ENCODE measurements at places on chromosomes 5 and 9.
A peak's percentile ranks its signal among the peaks of the same experiment; 100 is the strongest.

- no peak for DNase-seq
Observed at GRCh38 chr5:9834871-9835770, 205.0 kb upstream of the TAS2R1 start.

DNA sequence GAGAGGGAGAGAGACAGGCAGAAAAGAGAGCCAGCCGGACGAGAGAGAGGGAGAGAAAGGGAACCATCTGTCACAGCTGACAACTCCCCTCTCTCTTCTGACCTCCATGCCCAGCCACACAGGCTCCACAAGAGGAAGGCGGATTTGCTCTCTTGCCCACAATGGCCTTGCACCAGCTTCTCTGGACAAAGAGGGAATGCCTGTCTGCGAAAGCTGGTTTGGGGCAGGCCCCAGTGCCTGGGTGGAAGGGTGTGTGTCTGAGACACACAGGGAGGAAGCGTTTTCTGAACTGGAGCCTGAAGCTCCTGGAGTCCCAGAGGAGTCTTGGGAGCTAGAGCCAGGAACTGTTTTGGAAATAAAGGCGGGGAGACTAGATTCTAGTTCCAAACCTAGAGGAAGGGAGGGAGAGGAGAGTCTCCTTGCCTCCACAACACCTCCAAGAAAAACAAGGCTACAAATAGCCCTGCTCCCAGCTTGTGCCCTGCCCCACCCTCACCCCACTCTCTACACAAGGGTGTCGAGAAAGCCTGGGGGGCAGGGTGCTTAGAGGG, 12.5 kb downstream of the C1QTNF2 start:
- no peak for DNase-seq

GRCh38 chr5:167587772-167588437, 703.5 kb upstream of the WWC1 start:
- no peak for DNase-seq

DNA sequence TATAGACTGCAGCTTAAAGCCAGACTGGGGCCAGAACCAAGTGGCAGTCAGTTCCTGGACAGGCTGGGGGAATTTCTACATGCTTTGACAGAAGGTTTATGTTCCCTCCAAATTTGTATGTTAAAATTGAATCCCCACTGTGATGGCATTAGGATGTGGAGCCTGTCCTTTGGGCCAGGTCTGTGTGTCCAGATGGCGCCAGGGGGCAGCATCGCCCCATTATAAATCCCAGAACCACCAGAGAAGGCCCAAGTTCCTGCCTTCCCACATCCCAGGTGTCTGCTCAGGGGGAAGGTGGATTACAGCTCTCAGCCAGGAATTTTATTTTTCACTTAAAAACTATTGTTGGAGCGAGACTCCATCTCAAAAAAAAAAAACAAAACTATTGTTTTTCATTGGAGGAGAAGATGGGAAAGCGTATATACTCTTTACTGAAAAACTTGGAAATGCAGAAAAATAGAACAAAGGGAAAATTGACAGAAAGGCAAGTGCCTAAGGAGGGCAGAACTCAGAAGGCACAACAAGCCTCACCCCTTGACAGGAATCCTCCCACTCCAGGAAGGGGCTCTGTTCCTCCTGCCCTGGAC, 5.0 kb downstream of the IL3 start:
- peak; percentile 60 for DNase-seq

GRCh38 chr9:96450613-96451528, 902 bp downstream of the HABP4 start:
- DNase-seq: peak; percentile 21

GRCh38 chr5:80185095-80185494, 70.8 kb downstream of the SERINC5 start:
- no peak for DNase-seq

GRCh38 chr5:138180183-138180782, 1.4 kb downstream of the KIF20A start:
- DNase-seq: no peak

DNA sequence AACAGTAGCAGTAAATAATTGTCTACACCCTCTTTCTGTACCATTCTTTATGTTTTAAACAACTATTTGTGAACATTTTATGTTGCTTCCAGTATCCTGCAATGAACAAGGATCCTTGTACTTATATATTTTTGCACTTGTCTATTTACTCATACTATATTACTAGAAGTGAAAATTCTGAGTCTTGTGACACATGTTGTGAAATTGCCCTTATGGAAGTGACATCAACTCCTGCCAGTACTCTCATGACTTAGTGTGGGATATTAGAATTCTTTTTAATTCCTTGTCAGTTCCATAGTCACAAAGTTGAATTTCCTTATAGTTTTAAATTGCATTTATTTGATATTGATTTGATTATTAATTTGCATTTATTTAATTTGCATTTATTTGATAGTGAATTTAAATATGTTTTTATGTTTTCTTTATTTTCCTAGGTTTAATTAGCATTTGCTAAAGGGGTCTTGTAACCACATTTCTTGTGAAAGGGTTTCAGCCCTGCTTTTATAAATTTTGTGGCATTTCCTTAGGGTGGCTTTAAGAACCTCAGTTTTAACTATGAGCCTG, 27.7 kb downstream of the PARP8 start:
- no peak for DNase-seq

DNA sequence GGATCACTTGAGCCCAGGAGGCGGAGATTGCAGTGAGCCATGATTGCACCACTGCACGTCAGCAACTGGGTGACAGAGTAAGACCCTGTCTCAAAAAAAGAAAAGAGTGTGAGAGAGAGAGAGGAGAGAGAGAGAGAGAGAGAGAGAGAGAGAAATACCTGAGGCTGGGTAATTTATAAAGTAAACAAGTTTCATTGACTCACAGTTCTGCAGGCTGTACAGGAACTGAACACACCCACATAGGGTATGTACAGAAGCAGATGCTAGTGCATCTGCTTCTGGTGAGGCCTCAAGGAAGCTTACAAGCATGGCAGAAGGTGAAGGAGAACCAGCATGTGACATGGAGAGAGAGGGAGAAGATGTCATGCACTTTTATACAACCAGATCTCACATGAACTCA, 46.4 kb upstream of the CHD1 start:
- DNase-seq: no peak

DNA sequence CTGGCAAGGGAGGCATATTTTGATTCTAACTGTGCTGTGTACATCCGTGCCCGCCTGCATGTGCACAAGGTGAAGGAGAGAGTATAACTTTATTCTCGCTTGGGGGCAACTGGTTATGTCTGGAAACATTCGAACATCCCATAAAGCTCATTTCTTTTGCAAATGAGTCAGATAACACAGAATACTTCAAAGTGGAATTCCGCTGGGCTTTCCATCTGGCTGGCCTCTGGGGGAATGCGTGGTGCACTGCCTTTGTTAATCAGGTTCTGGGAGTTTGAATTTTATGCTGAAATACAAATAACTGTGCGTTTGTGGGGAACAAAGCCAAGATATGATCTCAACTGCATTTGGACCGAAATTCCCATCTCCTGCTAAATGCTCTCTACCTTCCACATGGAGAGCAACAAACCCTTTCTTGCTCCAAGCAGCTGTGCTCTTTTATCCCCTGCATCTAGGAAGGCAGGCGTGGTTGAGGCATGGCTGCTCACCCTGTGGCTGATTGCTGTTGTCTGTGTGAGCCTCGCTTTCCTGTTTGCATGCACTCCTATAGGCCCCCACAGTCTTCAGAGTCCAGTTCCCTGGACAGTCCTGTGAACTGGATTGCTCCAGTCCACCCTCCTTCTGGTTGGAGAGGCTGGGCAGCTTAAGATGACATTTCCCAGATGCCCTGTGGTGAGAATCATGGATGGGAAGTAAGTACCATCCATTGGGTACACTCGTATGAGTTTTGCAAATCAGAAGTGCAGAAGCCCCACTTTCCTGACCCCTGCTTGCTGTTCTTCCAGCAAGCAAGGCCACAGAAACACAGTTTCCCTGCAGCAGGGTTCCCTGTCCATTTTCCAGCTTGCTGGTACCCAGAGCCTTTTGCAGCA, 82.9 kb upstream of the ALDH1B1 start:
- no peak for DNase-seq

DNA sequence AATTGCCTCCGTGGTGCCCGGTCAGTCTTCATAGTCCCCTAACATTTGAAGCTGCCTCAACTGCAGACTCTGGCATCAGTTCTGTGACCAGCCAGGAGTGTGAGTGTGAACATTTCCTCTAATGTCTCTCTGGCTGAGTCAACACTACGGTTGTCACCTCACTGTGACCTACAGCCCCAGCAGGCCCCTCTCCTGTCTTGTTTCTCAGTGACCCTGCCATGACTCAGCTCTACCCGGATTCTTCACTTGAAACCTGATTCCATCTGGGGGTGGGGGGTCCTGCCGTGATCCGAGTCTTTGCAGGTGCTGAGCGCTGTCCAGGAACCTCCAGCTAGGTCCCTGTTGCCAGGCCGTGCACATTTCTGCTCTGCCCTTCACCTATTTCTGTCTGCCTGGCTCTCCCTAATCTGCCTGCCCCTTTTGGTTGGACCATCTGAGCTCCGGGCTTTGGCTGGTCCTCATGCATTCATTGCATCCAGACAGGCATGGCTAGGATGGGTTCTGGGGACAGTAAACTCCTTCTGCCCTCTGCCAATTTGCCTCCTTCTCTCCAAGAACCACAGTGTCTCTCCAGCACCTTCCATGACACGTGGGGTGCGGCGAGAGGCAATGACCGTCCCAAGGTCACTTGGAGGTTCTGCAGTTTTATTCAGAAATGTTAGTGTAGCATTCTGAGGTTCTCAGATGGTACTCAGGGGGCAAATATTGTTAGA, 24.2 kb downstream of the STC2 start:
- DNase-seq: no peak

Data from activated naive CD4-positive, alpha-beta T cell treated with anti-CD3 and anti-CD28 coated beads, Interleukin-2, amount 50 U/mL, for 72 hours (primary cell).